Activated CD8-positive, alpha-beta memory T cell treated with anti-CD3 and anti-CD28 coated beads, Interleukin-2, amount 10 ng/mL, durations not matched to agents 7 days and 5 days (primary cell): ENCODE measurements at places on chromosomes 1 and 21. TPM values are rescaled to one million over a fixed set of nuclear protein-coding genes. Genes with fewer than 3 reads are reported as not detected.

The OR2L5 gene
- not detected for total RNA-seq

The THEM5 gene
- not detected for total RNA-seq

The SOD1 gene
- 190 TPM for total RNA-seq

The LRIG2 gene
- total RNA-seq, result 13.6 TPM

The LRIF1 gene
- total RNA-seq, result 20.7 TPM

The MED8 gene
- 43.6 TPM for total RNA-seq

The TTLL10 gene
- not detected for total RNA-seq

The FMO2 gene
- not detected for total RNA-seq

GRCh38 chr1:117719004-117719403, 113.2 kb downstream of the TENT5C start:
- H3K36me3 ChIP-seq, result peaks cover 12% of the 10 kb centered on the region
- H3K27ac ChIP-seq, result no peak overlapping the region
- H3K4me3 ChIP-seq, result no peak overlapping the region

- no peaks in the 10 kb centered on the region for H3K27me3 ChIP-seq
- H3K4me1 ChIP-seq, result peaks cover 32% of the 10 kb centered on the region
- peak; percentile 85 for DNase-seq
- no peaks in the 10 kb centered on the region for H3K36me3 ChIP-seq
These were observed 15.9 kb downstream of the COL8A2 start for GRCh38 chr1:36109041-36109679.

DNA sequence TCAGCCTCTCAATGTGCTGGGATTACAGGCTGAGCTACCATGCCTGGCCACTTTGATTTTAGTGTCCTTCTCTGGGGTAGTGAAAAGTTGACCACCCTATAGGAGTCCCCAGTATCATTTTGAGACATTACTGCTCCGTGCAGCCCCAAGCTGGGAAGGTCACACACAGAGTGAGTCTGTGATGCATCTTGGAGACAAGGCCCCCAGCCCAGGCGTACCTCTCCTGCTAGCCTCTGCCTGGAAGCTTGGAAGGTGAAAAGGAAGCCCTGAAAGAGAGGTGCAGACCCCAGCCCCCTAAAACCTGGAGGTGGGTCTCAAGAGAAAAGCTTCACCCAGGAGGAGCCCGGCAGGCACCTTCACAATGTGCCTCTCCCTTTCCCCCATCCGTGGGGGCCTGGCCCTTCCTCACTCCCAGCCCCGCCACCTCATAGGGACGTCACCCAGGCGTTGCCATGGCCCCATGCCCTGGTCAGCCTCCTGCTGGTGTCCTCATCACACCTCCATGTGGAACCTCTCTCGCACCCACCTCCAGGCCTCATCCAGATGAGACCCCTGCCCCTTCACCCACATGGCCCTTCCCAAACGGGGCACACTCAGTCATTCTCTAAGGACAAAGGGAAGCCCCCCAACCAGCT, 5.6 kb upstream of the ARF1 start:
- no peak for DNase-seq
- no peak overlapping the region for H3K4me3 ChIP-seq
- H3K4me1 ChIP-seq, result peaks cover 5% of the 10 kb centered on the region

DNA sequence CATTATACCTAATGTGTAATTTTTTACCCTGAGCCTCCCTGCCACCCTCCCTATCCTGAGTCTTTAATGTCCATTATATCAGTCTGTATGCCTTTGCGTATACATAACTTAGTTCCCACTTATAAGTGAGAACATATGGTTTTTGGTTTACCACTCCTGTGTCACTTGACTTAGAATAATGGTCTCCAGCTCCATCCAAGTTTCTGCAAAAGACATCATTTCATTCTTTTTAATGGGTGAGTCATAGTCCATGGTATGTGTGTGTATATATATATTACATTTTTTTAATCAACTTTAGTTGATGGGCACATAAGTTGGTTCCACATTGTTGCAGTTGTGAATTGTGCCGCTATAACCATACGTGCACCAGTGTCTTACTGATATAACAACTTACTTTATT, 477.1 kb upstream of the NEGR1 start:
- H3K4me3 ChIP-seq, result no peak overlapping the region
- H3K36me3 ChIP-seq, result no peaks in the 10 kb centered on the region

- H3K36me3 ChIP-seq, result no peaks in the 10 kb centered on the region
- H3K4me3 ChIP-seq, result no peak overlapping the region
- peaks cover 11% of the 10 kb centered on the region for H3K4me1 ChIP-seq
- peaks cover 44% of the 10 kb centered on the region for H3K27me3 ChIP-seq
- no peak for DNase-seq
These were observed 20.6 kb upstream of the PLEKHA6 start for GRCh38 chr1:204380293-204380831.

DNA sequence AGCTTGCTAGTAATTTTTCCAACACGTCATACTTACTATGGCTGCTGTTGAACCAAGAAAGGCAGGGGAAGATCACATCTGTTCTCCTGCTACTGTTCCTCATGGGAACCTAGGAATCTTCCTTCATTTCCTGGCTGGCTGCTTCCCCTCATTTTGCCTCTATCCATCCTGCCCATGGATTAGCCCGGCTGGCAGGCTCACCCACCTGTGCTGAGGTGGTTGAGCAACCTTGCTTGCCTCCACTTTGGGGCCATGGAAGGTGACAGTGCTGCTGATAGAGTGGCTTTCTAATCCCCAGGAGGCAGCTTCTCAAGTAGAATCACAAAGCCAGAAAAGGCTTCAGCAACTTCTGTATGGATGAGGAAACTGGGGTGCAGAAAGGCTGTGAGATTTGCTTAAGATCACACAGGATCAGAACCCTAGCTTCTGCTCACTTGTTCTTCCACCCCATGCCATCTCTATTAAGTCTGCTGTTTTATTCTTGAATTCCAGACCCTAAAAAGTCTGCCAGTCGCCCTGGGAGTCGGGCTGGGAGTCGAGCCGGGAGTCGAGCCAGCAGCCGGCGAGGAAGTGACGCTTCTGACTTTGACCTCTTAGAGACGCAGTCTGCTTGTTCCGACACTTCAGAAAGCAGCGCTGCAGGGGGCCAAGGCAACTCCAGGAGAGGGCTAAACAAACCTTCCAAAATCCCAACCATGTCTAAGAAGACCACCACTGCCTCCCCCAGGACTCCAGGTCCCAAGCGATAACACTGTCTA, 6.2 kb upstream of the BMP8A start:
- H3K27ac ChIP-seq, result peak overlapping the region; percentile 19
- H3K27me3 ChIP-seq, result peaks cover 3% of the 10 kb centered on the region
- DNase-seq, result no peak
- H3K4me1 ChIP-seq, result peaks cover 2% of the 10 kb centered on the region
- H3K36me3 ChIP-seq, result peaks cover 48% of the 10 kb centered on the region

DNA sequence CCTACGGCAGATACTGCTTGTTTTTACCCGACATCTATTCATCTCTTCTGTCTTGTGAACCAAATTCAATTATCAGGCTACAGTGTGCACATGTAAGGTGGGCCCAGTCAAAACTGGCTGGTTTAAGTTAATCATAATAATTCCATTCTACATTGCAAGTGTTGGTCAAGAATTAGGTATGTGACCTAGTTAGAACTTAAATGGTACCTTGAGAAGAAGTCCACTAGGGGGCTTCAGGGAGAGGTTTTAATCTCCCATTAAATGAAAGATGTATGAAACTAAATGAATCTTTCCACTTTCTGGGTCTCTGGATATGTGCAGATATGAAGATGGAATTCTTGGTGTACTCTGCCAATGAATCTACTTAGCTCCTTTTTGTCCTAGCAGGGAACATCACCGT, 187.1 kb downstream of the CDC42BPA start:
- H3K4me1 ChIP-seq, result no peaks in the 10 kb centered on the region
- DNase-seq, result no peak
- no peak overlapping the region for H3K27ac ChIP-seq
- H3K36me3 ChIP-seq, result no peaks in the 10 kb centered on the region

DNA sequence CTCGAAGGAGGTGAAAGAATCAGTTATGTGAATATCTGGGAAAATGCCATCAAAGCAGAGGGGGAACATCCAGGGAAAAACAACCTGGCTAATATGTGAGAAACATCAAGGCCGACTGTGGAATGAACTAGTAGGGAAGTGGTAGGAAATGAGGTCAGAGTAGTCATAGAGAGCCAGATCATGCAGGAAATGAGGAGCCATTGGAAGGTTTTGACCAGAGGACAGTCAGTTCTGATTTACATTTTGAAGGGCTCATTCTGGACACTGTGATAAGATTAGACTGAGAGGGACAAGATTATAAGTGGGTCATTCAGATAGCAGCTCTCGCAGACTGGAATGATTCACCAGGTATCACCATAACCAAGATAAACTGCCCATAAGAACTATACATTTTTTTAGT, 63.7 kb downstream of the SYT14 start:
- no peak overlapping the region for H3K4me3 ChIP-seq
- peaks cover 21% of the 10 kb centered on the region for H3K27me3 ChIP-seq
- H3K36me3 ChIP-seq, result no peaks in the 10 kb centered on the region
- no peak overlapping the region for H3K27ac ChIP-seq
- no peak for DNase-seq

- no peaks in the 10 kb centered on the region for H3K36me3 ChIP-seq
- H3K27me3 ChIP-seq, result peaks cover 3% of the 10 kb centered on the region
- DNase-seq, result no peak
- no peak overlapping the region for H3K27ac ChIP-seq
- H3K4me1 ChIP-seq, result no peaks in the 10 kb centered on the region
- no peak overlapping the region for H3K4me3 ChIP-seq
These were observed 9.6 kb downstream of the BCAR3 start for GRCh38 chr1:93672069-93672468.

DNA sequence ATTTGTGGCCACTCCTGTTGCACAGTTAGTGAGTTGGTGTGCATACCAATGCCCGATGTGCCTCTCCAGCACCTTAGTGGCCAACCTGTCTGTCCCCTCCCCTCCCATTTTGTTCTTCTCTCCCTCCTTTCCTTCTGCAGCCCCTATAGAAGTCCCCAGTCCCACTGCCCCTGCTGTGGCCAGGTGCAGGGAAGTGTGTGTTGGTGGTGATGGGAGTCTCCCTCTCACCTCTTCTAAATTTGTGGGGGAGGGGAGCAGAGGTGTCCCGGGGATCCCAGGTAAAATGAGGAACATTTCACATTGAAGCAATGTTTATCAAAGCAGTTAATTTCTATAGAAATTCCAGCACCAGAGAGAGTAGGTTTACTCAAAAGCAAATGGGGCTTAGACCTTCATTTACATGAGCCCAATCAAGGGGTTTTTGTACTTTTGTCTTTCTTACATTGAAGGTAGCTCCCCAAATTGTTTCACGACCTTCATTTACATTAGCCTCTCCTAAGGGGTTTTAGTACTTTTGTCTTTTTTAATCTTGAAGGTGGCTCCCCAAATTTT, 3.0 kb upstream of the C1orf21 start:
- H3K27me3 ChIP-seq, result peaks cover 62% of the 10 kb centered on the region
- no peak overlapping the region for H3K4me3 ChIP-seq
- H3K27ac ChIP-seq, result no peak overlapping the region
- no peak for DNase-seq
- peaks cover 4% of the 10 kb centered on the region for H3K36me3 ChIP-seq

DNA sequence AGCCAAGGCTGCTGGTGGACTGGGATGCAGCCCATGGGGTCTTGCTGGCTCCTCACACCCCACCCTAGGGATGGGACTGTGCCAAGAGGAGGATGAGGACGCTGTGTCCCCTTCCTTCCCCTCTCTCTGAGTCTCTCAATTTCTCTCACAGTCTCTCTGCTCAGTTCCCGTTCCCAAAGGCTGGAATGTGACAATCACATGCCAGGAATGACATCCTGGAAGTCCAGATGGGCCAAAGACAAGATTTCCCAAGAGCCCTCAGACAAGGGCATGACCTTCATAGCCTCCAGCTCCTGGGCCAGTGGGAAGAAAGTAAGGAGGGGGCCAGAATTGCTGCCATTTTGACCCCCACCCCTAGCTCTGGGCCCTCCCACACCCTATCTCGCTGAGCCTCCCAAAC, 7.6 kb upstream of the CDCP2 start:
- no peak overlapping the region for H3K4me3 ChIP-seq
- H3K27me3 ChIP-seq, result no peaks in the 10 kb centered on the region
- H3K27ac ChIP-seq, result no peak overlapping the region
- no peak for DNase-seq
